CD8-positive, alpha-beta T cell (primary cell): ENCODE measurements at places on chromosomes 7 and 10.

DNA sequence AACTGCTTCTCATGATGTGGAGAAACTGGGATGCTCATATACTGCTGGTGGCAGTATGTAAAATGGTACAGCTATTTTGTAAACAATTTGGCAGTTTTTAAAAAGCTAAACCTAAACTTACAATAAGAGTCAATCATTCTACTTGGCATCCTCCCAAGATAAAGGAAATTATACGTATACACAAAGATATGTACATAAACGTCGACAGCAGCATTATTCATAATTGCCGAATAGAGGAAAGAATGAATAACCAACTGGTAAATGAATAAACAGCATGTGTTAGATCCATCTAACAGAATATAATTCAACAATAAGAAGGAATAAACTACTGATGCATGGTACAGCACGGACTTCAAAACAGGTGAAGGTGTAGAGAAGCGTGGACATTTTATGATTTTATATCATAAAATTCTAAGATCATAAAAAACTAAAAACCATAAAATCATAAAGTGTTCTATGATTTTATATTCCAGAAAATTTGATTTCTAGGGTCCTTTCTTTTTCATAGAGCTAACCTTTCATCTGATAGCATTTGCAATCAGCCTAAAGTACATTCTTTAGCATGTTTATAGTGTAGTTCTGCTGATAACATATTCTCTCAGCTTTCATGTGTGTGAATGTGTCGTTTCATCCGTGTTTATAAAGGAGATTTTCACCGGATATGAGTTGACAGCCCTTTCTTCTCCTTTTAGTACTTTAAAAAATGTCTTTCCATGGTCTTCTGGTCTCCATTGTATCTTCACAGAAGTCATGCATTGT lies 261.5 kb downstream of the DIP2C start:
- no peak for DNase-seq

GRCh38 chr7:147646568-147646967 lies 944.0 kb upstream of the C7orf33 start:
- no peak for DNase-seq

GRCh38 chr7:37110660-37111424 lies 337.8 kb downstream of the ELMO1 start:
- DNase-seq, result no peak

DNA sequence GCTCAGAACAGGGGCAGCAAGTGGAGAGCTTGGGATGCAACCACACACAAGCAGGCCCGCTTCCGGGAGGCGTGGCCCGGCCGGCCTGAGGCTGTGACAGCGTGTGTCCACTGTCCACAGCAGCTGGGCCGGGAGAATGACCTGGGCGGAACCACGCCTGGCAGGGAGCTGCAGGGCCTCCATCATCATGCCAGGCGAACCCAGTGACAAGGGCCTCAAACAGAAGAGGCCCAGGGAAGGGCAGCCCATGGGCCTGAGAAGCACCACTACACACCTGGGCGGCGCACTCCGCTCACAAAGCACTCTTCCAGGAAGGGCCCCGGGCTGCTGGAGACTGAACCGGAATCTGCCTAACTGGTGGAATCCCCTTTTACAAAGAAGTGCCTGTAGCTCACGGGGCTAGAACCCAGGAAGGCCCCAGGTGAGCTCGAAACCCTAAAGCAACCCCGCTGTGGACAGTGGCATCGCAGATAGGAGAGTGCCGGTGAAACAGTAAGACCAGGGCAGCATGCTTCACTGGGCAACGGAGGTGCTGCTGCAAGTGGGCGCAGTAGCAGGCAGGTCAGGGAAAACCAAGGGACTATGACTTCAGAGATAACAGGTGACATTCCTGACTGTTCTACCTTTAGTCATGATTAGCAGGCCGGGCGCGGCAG lies 66.0 kb downstream of the MAD1L1 start:
- no peak for DNase-seq

- no peak for DNase-seq
Observed at GRCh38 chr10:102262744-102263370, 17.5 kb downstream of the GBF1 start.

DNA sequence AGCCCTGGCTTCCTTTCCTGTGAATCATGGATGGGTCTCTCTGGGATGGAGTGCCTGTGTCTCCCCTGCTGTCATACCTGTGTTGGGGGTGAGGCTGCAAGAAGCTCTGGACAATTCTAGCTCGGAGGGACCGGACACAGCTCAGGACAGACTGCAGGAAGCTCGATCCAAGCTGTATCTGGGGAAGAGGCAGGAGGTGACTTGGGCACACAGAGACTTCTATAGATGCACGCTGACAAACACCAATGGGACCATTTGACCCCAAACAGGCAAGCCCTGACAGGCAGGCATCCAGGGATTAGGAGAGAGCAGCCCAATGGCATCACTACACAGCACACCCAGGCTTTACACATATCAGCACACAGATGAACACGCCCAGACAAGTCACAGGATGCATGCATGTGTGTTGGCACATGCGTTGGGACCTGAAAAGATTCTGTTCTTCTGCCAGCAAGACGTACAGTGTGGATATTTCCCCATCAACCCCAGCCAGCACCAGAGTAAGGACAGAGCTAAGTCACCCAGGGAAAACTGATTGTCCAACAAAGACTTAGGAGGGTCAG lies 4.5 kb downstream of the LLCFC1 start:
- DNase-seq, result no peak

- no peak for DNase-seq
Observed at GRCh38 chr7:47394751-47395252, 187.1 kb downstream of the TNS3 start.

- no peak for DNase-seq
Observed at GRCh38 chr10:96889415-96890171, 57.5 kb downstream of the LCOR start.

GRCh38 chr7:2760098-2760889 lies 72.3 kb downstream of the AMZ1 start:
- DNase-seq, result no peak

DNA sequence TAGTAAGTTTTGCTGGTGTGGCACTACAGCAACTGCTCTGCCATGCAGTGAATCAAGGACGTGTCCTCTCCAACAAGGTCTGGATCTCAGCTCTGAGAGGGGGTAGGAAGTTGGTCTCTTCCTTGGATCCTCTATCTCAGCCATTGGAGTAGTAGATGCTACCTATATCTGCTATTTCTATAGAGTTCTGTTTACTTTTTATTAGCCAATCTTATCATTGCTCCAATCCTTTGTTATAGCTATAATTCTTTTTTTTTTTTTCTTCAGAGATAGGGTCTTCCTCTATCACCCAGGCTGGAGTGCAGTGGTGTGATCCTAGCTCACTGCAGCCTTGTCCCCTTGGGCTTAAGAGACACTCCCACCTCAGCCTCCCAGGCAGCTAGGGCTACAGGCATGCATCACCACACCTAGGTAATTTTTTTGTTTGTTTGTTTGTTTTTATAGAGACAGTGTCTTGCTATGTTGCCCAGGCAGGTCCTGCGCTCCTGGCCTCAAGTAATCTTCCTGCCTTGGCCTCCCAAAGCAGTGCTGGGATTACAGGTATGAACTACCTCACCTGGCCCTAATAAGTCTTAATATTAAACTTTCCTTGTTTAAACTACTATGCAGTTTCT lies 155.2 kb upstream of the ASAH2 start:
- no peak for DNase-seq

DNA sequence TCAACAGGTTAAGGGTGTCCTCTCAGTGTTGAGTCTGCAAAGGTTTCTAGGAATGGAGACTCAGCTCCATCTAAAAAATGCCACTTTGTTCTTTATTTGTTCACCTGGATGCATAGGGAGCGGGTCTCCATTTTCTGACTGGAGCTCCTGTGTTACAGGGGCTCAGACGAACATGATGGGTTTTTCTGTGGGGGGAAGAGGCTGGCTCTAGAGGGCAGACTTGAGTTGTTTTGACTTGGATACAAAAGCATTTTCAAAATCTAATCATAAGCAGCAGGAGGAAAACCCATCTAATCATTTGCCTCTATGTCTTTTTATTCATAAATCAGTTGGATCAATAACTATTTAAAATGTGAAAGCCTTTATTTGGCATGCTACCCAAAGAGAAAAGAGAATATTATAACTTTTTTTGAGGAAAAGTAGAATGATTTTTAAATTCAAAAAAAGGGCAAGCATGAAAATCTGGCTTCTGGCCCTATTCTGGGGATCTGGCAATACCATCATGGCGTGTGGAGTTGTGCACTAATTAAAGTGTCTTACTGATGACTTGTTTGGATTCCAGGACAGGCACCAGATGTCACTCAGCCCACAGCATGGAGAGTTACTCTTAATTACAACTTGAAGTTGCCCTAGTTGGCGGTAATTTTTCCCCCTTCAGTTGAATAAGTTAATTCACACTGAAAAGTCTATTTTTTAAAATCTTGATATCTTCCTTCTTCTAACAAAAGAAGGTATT lies 594.9 kb downstream of the REEP3 start:
- DNase-seq, result no peak
